ENCODE measurements at places on chromosomes 6 and 20.

- DNase-seq: no peak
Measured at GRCh38 chr20:6122111-6122872, 538 bp downstream of the FERMT1 start.

- no peak for DNase-seq
Measured at GRCh38 chr20:38897267-38897666, 28.9 kb upstream of the FAM83D start.

GRCh38 chr20:47973519-47974233, 188.4 kb upstream of the SULF2 start:
- DNase-seq: no peak

DNA sequence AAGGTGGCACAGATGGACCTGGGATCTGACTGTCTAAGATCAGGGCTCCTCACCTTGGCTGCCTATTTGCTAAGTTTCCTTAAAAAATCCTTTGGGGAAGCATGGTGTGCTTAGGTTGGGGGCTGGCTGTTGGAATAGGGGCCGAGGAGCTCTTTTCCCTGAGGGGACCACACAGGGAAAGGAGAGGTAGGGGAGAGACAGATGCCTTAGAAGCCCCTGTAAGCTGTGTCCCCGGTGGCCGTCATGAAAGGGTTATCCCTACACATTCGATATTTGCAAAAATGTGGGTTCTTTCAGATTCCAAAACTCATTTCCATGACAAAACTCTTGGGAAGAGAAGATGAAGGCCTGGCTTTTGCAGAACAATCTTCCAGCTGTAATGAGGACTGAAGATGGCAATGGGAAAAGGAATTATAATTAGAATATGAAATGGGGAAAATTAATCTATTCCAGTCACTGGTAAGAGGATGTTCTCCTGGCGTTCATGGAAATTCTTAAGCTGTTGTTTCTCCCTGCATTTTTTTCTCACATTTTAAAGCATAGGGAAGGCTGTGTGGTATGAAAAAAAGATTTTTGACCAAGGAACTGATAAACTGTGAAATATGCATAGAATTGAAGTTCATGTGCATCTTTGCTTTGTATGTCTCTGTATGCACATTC, 53.8 kb downstream of the TOX2 start:
- no peak for DNase-seq

GRCh38 chr6:12818324-12818723, 101.8 kb downstream of the PHACTR1 start:
- DNase-seq: no peak

- no peak for DNase-seq
Measured at GRCh38 chr6:137342607-137343190, 123.5 kb upstream of the IFNGR1 start.

- no peak for DNase-seq
Measured at GRCh38 chr6:156851454-156851921, 74.3 kb downstream of the ARID1B start.

DNA sequence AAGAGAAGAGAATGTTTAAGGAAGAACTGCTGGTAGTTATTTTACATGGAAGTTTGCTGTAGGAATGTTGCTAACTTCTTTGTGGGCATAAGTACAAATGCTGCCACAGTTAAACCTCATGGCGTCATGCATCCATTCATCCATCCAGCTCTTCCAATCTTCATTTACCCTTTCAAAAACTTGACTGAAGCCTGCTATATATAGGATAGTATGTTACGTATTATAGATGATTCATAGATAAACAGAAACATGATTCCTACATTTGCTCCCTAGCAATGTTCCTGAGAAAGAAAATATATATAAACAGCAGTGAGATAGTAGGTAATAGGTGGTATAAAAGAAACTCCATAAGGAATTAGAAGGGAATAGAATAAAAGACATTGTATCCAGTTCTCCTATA, 93.7 kb downstream of the NDUFAF5 start:
- no peak for DNase-seq

- no peak for DNase-seq
Measured at GRCh38 chr6:86017236-86017635, 374.6 kb upstream of the SYNCRIP start.

GRCh38 chr6:44917430-44917829, 410.7 kb upstream of the RUNX2 start:
- no peak for DNase-seq

GRCh38 chr20:31863296-31864085, 6.8 kb downstream of the DUSP15 start:
- DNase-seq: no peak

- DNase-seq: no peak
Measured at GRCh38 chr6:56766806-56767178, 124.1 kb upstream of the DST start.

GRCh38 chr6:136989571-136990241, 55.1 kb downstream of the IL20RA start:
- no peak for DNase-seq

- no peak for DNase-seq
Measured at GRCh38 chr6:150030611-150031010, 5.3 kb upstream of the RAET1L start.

DNA sequence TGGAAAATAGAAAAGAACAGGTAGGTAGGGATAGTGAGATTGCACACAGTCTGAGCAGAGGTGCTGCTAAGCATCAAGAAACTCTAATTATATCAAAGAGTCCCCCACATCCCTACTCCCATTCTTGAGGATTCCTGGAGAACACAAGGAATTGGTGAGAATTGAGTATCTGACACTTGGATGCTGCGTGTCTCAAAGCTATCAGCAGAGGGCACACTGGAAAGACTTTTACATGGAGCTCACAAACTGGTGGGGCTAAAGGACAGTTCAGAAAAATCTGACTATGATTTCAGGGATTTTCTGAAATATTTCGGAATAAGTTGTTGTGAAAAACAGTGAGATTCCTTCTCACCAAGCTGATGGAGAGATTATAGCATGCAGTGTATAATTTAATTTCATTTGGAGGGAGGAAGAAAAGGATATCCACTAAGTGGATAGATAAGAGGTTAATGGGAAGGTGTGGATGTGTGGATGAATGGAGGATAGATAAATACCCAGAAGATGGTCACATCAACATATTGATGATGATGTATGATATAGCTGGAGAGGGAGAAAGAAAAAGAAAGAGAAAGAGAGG, 215.4 kb upstream of the DEFB112 start:
- no peak for DNase-seq

DNA sequence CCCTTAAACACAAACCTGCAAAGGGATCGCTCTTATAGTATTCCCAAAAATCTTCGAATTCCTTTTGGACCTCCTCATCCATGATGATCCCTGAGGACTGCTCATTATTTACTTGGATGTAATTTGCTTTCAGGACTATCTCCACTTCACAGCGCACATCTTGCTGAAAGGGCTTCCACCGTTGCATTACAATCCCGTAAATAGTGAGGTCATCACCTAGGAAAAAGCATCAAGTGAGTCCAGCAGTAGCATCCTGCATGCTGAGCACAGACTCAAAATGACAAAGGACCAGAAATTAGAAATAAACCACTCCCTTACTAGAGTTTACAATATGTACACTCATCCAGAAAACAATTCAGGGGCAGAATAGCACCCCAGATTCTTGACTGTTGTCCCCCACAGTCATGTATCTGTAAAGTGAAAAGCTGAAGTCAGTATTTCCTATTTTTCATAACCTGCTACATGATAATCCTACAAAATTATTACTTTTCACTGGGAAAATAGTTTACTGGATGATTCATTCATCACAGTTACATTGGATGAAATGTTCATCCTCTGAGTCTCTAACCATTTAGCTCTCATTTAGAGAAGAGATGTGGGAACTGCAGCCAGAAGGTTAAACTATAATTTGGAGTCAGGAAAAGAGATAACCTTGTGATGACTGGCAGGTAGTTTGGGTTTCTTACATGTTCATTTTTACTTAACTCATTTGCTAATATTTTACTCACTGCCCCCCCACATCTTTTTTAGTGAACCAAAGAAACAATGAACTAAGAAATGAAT, 17.2 kb downstream of the MCM9 start:
- no peak for DNase-seq

GRCh38 chr6:147325557-147325956, 121.3 kb downstream of the STXBP5 start:
- no peak for DNase-seq

GRCh38 chr6:44590471-44590870, 203.0 kb downstream of the CDC5L start:
- DNase-seq: no peak

DNA sequence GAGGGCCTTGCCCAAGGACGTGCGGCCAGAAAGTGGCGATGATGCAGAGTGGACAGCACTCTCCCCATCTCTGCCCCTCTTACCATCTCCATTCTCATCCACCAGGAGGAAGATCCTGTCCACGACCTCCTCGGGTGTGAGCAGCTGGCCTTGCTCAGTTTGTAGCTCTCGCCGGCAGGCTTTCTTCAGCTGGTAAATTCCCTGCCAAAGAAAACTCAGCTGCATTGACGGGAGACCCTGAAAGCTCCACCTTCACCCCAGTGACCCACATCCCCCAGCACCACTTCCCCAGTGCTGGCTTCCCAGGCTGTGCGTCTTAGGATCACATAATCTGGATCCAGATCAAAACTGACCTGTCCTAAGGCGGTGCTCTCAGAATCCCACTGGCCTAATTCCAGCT, 9.2 kb downstream of the GUCA1B start:
- no peak for DNase-seq

- DNase-seq: no peak
Measured at GRCh38 chr6:15026832-15027231, 219.0 kb upstream of the JARID2 start.

GRCh38 chr6:46888031-46888430, 33.7 kb downstream of the ADGRF5 start:
- no peak for DNase-seq

GRCh38 chr6:103719545-103719944, 1140.2 kb downstream of the HACE1 start:
- no peak for DNase-seq

DNA sequence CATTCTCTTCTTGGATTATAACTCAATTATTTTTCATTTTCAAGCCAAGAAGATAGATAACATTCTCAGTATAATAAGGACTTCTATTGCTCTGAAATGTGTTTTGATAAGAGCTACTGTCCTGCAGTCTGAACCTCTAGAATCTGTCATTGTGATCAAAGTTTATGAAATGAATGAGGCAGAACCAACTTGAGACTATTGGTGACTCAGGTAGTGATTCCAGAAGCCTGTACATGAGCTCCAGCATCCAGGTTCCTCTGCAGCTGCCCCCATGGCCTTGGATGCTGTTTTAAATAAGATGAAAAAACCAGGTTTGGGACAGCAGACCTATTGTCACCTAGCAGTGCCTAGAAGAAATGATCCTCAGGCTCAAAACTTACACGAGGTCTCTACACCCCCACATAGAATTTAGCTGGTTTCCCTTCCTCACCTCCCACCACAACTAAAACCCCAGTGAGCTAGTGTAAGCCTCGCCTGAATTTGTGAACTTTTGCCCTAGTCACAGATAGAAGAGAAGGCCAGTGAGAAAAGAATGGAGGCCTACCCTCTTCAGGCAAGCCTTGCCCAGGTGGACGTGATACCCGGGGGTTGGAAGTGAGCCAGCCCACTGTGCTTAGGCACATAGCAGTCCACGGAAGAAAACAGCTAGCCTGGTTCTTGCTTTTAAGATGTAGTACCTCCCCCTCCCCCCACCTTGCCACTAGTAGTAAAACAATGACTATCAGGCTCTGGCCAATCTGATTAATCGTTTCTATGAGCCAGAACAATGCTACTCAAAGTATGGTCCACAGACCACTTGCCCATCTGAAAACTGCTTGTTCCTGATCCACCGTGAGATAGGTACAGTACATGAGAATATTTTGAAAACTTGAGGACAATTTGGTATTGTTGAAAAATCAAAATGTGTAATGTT, 73.0 kb upstream of the SYNJ2 start:
- DNase-seq: no peak

DNA sequence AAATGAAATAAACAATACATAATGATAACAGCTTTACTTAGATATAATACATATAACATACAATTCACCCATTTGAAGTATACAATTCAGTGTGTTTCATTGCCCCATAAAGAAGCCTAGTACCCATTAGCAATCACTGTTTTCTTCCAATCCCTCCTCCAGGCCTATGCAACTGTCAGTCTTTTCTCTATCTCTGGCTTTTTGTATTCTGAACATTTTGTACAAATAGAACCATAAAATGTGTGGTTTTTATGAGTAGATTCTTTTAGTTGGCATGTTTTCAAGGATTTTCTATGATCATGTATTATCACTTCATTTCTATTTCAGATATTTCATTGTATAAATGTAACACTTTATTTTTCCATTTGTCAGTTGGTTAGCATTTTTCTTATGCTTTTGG, 54.6 kb upstream of the MYO6 start:
- DNase-seq: no peak

- no peak for DNase-seq
Measured at GRCh38 chr20:38225900-38226263, 34.7 kb downstream of the KIAA1755 start.

- DNase-seq: no peak
Measured at GRCh38 chr20:32312718-32313424, 35.4 kb downstream of the KIF3B start.

- DNase-seq: no peak
Measured at GRCh38 chr6:154468760-154469159, 41.7 kb downstream of the CNKSR3 start.

DNA sequence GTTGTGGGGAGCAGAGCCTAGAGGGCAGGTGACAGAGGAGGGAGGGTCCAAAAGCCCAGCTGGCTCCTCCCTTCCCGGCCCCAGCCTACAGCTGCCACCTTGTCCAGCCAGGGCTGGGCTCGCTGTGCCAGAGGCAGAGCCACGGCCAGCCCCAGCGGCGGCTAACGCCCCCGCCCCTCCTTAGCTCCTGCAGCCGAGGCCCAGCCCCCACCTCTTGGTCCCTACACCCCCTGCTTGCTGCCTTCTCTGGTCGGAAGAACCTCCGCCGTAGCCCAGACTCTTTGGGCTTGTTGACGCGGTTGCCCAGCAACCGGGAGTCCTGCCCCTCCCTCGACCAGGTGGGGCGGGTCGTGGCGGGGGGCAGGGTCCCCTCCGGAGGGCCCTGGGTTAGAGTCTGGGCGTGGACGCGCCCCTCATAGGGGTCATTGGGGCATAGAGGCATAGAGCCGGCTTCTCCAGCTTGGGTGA, 521 bp upstream of the LKAAEAR1 start:
- no peak for DNase-seq

- DNase-seq: no peak
Measured at GRCh38 chr6:65786815-65787214, 79.8 kb upstream of the EYS start.

Data from bone marrow (tissue), 2 donors.